ENCODE measurements at places on chromosomes 7 and 10.

DNA sequence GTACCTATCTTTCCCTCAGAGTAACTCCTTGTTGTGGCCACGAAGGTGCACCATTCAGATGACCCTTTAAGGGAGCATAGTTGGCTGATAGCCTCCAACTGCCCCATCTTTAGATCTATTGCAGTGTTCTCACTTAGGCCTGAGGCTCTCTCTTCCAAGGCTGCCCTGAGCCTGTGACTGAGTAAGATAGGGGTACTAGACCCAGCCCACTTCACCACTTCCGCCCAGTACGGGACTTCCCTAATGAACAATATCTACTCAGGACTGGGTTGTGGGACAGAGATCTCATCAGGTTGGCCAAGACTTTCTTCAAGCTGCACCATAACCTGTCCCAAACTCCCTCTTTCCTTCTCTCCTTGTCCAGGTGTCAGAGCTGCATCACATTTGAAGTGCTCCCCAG is 5.7 kb upstream of the GNAI1 start:
- no peak for DNase-seq

GRCh38 chr10:29105516-29106215 is 183.2 kb upstream of the LYZL1 start:
- DNase-seq = no peak

DNA sequence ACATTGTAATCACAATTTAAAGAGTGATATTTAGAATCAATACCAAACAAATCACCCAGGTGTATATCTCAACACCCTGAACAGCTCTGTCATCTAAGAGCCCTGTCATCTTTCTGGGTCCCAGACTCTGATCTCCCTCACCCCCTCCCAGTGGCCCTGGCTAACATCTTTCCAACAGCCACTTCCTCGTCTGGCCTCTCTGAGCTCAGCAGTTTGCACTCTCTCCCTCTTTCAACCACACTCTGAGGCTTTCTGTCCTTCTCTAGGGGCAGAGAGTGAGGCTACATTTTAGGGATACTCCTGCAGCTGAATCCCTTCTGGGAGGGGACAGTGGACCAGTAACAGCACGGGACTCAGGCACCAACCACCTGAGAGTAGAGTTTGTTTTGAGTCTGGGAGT is 17.1 kb upstream of the PRRT4 start:
- no peak for DNase-seq

DNA sequence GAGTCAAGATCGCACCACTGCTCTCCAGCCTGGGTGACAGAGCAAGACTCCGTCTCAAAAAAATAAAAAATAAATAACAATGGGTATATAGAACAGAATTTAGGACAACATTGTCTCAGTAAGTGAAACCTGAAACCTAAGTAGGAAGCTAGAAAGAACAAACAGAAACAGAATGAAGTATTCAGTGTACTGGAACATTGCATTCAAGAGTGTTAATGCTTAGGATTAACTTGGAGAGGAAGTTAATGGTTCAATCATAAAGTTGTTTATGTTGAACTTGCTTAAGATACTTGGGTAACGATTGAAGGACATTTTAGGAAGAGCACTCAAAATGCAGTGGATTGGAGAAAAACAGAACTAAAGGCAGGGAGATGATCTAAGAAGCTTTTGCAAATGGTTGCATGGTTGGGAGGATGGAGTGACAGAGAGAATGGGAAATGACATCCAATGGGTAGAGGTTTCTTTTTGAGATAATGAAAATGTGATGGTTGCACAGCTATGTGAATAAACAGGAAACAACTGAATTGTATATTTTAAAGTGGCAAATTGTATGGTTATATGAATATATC is 233.7 kb downstream of the ADK start:
- DNase-seq = no peak

DNA sequence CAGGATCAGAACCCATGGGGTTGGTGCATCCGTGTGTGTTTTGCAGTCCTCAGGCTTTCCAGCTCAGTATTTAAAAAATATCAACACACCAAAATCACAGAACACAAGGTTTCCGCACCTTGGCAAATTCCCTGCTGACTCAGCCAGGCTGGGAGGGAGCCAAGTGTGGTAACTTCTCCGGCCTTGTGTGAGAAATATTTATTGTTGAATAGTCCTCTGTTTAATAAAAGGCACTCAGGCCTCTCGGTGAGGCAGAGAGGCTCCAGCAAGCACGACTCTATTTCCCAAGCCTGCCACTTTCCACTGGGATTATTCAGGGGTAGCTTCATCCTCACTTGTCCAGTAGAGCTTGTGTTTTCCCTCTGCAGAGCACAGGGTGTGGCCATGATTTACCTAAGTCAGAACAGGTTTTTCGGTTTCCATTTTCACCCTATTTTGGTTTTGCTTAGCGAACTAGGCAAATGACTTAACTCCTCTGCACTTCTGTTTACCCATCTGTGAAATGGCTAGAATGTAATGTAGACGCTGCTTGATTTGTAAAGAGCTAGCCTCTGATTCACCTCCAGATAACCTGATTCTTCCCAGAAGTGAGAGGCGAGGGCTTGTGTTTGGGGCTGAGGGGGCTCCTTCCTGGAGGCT is 13.0 kb upstream of the CHST15 start:
- DNase-seq = no peak

GRCh38 chr10:11424456-11425295 is 186.8 kb downstream of the USP6NL start:
- DNase-seq = no peak

GRCh38 chr10:119780879-119781480 is 55.1 kb downstream of the INPP5F start:
- no peak for DNase-seq

- no peak for DNase-seq
Measured at GRCh38 chr10:12419262-12419847, 70.0 kb downstream of the CAMK1D start.

DNA sequence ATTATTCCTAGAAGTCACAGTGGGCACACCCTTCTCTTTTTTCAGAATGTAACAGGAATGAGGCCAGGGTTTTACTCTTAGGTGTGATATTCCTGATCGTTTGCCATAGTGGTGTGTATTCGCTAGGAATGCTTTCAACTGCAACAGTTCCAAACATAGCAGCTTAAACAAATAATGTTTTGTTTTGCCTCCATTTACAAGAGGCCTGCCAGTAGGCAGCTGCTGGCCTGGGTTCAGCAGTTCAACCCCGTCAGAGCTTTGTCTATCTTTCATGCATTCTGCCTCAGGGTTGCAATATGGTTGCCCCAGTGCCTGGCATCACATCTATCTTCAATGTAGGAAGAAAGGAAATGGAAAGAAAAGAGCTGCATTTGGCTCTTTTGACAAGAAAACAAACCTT is 21.7 kb upstream of the RET start:
- no peak for DNase-seq

GRCh38 chr7:125241548-125241947 is 311.9 kb upstream of the POT1 start:
- DNase-seq = no peak

DNA sequence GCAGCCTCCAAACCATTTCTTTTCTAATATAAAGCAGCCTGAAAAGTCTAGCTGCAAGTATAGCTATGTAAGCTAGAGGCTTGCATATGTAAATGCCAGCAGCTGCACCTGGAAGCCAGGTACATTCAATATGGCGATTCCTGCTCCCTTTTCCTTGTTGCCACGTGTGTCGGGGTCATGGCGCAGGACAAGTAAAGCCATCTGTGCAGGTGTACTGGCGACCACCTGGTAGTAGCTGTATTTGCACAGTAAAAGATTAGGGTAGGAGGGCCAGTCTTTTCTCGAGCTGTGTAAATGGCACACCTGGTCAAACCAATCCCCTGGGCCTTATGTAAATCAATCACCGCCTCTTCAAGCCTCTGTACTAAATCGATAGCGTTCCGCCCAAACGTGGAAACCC is 484.5 kb downstream of the MAGI2 start:
- DNase-seq = no peak

DNA sequence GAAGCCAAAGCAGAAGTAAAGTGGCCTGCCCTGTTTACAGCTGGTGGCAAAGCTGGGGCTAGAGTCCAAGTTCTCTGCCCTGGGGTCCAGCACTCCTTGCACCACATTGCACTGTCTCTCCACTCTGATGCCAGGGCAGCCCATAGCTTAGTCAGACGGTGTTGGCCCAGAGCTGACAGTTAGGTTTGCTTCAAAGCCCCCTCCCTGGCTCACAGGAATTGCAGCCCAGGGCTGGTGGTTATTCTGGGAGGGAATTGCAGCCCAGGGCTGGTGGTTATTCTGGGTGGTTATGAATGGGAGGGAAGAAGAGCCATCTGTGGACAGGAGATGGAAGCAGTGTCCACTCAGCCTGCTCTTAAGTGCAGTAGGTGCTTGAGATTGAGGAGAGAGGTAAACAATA is 88.9 kb downstream of the SCRN1 start:
- DNase-seq = peak; percentile 16

DNA sequence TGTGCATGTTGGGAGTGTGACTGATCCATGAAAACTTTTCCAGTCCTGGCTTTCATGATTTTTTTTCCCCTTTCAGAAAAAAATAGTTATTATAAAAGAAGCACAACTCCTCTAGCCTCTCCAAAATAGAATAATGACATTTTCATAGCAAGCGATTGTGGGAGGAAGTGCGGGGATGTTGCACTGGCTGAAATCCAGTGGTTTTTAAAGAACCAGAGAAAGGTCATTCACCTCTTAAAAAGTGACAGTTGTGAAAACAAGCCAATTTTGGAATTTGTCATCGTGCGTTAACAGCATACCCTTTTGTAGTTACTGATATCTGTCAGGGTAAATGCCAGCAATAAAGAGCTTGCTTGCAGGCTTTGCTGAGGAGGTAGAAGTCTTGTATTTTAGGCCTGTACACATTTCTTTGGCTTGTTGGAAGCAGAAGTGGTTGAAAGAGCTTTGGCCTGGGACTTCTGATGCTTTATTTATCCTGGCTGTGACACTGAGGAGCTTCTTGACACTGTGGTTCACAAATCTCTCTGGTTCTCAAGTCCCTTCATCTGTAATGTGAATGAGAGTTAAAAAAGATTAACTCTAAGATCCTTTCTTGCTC is 545.9 kb downstream of the REEP3 start:
- no peak for DNase-seq

DNA sequence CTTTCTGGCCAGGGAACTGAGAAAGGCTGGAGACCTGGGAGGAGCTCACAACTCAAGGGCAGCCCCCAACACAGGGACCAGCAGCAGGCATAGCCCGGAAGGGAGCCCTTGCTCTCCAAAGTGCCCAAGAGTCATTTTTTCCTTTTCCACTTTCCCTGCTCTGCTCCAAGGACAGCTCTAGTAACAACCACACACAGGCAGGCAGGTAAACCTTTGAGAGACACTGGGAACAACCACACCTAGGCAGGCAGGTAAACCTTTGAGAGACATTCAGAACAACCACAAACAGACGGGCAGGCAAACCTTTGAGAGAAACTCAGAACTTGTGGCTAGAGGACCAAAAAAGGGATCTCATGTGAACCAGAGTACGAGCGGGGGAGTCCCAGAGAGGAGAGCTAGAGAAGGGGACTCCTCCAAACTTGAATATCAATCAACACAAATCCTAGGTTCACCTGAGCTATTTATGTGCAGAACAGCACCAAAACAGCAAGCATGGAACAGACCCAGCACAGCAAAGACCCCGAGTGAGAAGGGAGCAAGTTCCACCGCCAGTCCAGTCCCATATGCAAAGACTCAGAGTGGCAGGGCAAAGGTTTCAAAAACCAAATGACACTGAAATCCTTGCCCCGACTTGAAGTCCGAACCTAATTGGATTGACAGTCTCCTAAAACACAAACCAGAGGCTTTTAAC is 33.6 kb upstream of the GUSB start:
- no peak for DNase-seq

GRCh38 chr10:70274643-70275042 is 9.2 kb downstream of the NPFFR1 start:
- no peak for DNase-seq

DNA sequence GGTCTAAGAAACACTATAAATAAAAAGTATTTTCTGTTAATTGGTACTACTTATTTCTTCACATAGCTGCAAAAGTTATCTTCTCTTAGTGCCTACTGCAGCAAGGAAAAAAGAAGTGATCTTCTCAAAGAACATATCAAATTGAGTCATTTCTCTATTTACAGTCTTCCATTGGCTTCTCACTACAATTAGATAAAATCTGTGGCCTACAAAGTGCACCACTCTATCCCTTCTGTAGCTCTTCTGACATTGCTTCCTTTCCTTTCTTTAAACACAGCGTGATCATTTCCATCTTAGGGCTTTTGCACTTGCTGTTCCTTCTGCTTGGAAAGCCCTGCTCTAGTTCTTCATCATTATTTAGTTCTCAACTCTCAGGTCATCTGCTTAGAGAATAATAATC is 44.7 kb downstream of the MXI1 start:
- DNase-seq = no peak

GRCh38 chr10:132932461-132933307 is 9.7 kb downstream of the CFAP46 start:
- DNase-seq = no peak

DNA sequence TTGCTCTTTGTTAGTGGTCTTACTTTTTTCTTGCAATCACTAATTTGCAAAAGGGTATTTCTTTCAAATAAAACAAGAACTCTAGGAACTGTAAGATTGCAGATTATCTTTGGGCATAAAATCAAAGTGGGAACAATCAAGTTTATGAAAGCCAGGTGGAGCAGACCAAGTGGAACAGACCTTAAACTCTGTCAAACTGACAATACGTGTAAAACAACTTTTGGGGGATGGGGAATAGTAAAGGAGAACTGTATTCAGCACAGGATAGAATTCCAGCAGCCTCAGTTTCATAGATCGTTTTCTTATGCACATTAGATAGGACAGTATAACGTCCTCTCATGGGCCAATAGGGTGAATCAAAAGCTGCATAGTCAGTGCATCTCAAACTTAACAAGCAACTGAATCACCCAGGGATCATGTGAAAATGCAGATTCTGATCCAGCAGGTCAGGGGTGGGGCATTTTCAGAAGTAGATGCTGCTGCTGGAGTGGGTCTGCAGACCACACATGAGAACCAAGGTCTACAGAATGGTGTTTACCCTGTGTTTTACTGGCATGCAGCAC is 120.7 kb downstream of the PIP4K2A start:
- DNase-seq = no peak

DNA sequence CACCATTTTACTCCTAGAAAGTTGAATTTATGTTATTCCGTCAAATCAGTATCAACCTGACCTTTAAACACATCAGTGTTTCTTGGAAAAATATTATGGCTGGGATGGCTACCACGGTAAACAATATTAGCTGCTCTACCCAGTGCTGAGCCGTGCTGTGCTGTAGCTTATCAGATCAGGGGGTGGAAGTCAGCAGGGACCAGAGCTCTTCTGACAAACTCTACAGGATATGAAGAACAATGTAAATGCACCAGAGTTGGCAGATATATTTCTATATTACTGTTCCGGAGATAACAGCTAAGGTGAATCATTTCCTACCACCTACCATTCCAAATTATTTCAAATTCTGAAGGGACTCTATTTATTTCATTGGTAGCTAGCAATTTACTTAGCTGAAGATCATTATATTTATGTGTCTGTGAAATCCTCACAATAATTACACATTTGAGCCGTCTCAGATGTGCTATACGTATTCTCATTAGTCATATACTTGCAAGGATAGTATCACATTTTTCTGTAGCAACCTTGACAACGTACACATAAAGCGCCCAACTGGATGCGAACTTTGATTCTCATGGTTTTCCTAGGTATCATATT is 76.5 kb downstream of the TEX36 start:
- no peak for DNase-seq

Data from NCI-H2029 (cell line).